ENCODE measurements at places on chromosomes 16 and 17.

DNA sequence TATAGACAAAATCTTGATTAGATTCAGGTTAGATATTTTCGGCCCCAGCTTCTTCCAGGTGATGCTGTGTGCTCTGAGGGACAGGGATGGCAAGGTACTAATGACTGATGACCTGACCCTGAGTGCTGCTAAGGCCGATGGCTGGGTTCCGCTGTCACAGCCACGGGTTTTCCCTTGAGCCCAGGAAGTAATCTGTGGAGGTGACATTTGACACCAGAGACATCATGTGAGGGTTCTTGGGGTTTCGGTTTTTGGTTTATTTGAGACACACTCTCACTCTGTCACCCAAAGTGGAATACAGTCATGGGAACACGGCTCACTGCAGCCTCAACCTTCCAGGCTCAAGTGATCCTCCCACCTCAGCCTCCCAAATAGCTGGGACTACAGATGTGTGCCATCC, 9.8 kb downstream of the OTOP3 start:
- H3K36me3 ChIP-seq: no peaks in the 10 kb centered on the region
- H3K4me3 ChIP-seq: no peak overlapping the region
- DNase-seq: no peak
- H3K27ac ChIP-seq: peak overlapping the region; percentile 69
- H3K4me1 ChIP-seq: no peaks in the 10 kb centered on the region

- peaks cover 9% of the 10 kb centered on the region for H3K4me1 ChIP-seq
- no peak overlapping the region for H3K27ac ChIP-seq
- peaks cover 4% of the 10 kb centered on the region for H3K36me3 ChIP-seq
- H3K27me3 ChIP-seq: no peaks in the 10 kb centered on the region
- no peak for DNase-seq
Measured at GRCh38 chr16:78822509-78822908, 723.1 kb downstream of the WWOX start.

DNA sequence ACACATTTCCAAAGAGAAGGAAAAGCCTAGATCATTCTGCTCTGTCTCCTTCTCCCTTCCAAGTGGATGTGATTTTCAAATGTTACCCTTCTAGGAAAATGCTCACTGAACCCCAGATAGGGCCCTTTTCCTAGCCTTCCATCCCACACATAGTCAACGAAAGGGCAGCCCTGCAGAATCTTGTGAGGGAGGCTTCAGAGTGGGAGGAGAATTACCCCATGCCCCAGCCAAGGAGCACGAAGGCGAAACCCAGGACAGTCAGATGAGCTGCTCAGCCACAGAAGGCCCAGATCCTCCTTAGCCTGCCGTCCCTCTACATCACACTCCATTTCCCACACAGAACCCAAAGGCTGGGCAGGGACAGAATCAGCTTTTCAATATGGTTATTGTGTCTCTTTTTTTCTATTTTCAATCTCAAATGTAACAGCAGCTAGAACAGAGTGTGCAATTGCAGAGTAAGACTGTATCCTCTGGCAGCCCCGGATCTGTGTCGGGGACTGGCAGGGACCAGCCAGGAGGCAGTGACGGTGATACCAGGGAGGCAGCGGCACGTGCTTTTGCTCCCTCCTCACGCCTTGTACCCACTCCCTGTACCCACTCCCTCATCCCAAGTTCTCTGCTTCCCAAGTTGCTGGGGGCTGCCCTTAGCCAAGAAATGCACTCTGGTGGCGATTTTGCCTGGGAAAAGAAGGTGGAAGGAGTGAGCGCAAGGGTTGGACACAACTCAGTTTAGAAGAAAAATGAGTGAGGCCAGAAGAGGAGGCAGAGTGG, 3.7 kb upstream of the SDK2 start:
- DNase-seq: no peak
- peaks cover 44% of the 10 kb centered on the region for H3K27me3 ChIP-seq
- no peaks in the 10 kb centered on the region for H3K36me3 ChIP-seq
- peak overlapping the region; percentile 55 for H3K4me3 ChIP-seq
- H3K27ac ChIP-seq: no peak overlapping the region

GRCh38 chr17:56087199-56087598, 66.1 kb upstream of the ANKFN1 start:
- no peaks in the 10 kb centered on the region for H3K36me3 ChIP-seq
- DNase-seq: no peak
- no peak overlapping the region for H3K27ac ChIP-seq
- H3K4me1 ChIP-seq: no peaks in the 10 kb centered on the region
- no peak overlapping the region for H3K4me3 ChIP-seq

DNA sequence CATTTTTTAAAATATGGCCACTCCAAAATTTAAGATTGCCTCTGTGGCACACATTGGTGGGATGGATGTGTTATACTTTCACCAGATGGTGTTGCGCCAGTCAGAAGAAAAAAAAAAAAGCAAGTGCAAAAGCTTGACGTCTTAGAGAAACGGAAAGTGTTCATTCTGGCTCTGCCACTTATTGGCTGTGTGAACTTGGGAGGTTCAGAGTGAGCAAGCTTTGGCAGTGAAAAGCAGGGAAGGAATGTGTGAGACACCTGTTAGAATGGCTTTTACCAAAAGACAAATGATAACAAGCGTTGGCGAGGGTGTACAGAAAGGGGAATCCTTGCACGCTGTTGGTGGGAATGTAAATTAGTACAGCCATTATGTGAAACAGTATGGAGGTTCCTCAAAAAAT, 298.0 kb downstream of the TMEM114 start:
- no peaks in the 10 kb centered on the region for H3K4me1 ChIP-seq
- no peak overlapping the region for H3K27ac ChIP-seq
- no peak for DNase-seq
- H3K4me3 ChIP-seq: no peak overlapping the region

- H3K36me3 ChIP-seq: peaks cover 9% of the 10 kb centered on the region
- H3K4me3 ChIP-seq: no peak overlapping the region
- peaks cover 16% of the 10 kb centered on the region for H3K4me1 ChIP-seq
- DNase-seq: no peak
- no peaks in the 10 kb centered on the region for H3K27me3 ChIP-seq
Measured at GRCh38 chr16:11377154-11377553, 31.9 kb downstream of the RMI2 start.

- H3K4me3 ChIP-seq: no peak overlapping the region
- H3K4me1 ChIP-seq: no peaks in the 10 kb centered on the region
- no peaks in the 10 kb centered on the region for H3K27me3 ChIP-seq
- H3K27ac ChIP-seq: no peak overlapping the region
Measured at GRCh38 chr16:82088483-82088882, 53.4 kb downstream of the HSD17B2 start.

DNA sequence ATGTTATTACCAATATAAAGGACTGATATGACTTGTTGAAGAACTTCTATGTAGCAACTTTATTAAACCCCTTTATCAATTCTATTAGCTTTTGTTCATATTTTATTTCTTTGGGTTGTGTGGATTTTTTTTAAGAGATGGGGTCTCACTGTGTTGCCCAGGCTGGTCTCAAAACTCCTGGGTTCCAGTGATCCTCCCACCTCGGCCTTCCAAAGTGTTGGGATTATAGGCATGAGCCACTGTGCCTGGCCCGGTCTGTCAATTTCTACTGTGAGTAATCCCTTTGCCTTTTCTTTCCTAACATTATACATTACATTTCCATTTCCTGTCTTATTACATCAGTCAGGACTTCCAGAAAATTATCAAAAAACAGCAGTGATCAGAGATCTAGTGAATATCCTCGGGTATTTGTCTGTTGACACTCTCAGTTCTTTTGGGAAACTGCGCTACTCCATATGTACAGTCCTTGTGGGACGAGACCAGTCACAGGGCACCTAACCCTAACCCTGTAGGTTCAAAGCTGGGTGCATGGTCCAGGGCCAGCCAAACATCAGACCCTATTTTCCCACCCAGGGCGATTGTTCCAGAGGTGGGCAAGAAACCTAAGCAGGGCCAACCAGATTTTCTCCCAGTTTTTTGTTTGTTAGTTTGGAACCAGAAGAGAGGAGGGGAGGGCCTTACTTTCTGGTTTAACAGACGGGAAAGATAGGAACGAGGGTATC, 1.7 kb upstream of the SLC47A1 start:
- peaks cover 42% of the 10 kb centered on the region for H3K27me3 ChIP-seq
- H3K4me1 ChIP-seq: peaks cover 10% of the 10 kb centered on the region
- no peak overlapping the region for H3K27ac ChIP-seq
- peak overlapping the region; percentile 60 for H3K4me3 ChIP-seq

GRCh38 chr17:30819971-30820705, 4.4 kb downstream of the CRLF3 start:
- H3K4me1 ChIP-seq: peaks cover 9% of the 10 kb centered on the region
- H3K4me3 ChIP-seq: no peak overlapping the region
- peak overlapping the region; percentile 77 for H3K27ac ChIP-seq
- no peak for DNase-seq
- peaks cover 6% of the 10 kb centered on the region for H3K36me3 ChIP-seq

DNA sequence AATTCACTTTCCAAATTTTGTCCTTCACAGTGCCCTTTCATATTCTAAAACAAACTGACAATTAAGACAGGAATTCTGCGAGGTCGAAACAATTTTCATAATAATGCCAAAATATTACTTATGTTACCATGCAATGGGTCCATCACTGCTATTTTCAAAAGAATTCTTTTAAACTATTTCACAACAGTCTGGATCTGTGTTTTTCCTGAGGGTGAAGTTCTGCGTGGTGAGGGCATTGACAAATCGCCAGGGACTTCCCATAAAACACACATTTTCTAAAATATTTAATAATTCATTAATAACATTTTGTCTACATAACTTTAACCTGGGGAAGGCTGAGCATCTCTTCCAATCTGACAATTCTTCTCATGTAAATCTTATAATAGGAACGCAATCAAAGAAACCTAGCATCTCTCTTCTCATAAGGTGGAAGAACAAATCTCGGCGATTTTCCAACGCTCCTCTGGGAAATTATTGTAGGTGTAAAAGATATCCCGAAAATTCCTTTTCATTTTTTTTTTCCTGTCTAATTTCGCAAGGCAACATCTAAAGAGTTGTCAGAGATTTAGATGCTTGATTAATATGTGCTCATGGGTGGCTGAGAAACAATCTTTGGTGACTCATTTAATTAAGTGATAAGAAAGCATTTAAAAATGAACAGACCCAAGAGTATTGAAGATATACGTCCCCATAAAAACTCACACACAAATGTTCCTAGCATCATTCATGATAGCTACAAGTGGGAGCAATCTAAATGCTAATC, 41.5 kb downstream of the CALB2 start:
- no peaks in the 10 kb centered on the region for H3K36me3 ChIP-seq
- H3K4me1 ChIP-seq: no peaks in the 10 kb centered on the region
- no peak overlapping the region for H3K4me3 ChIP-seq
- H3K27ac ChIP-seq: no peak overlapping the region

GRCh38 chr16:72134507-72134906, 37.4 kb downstream of the PMFBP1 start:
- H3K4me1 ChIP-seq: no peaks in the 10 kb centered on the region
- no peak overlapping the region for H3K4me3 ChIP-seq
- H3K36me3 ChIP-seq: no peaks in the 10 kb centered on the region
- no peak for DNase-seq

DNA sequence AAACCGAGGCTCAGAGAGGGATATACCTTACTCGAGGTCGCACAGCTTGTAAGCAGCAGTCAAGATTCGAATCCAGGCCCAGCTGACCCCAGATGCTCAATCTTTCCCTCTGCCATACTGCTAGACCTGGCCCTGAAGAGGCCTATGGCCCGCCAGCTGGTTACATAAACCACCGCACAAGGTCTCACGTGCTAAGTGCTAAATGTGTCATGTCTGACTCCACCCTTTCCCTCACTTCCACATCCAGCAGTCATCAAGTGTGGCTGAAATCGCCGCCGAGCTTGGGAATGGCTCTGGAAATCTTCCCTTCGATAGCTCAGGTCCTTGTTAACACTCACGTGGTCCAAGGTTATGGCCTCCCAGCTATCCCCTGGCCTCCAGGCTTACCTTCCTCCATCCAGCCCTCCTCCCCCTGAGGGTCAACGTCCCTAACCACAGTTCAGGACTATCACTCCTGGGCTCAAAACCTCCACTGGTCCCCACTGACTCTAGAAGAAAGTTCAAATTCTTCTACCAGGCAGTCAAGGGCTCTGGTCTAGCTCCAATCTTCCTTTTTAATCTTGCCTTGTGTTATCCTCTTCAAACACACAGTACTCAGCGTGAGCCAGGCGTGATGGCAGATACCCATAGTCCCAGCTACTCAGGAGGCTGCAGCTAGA, 3.5 kb downstream of the ZBTB4 start:
- H3K27ac ChIP-seq: peak overlapping the region; percentile 100
- peaks cover 41% of the 10 kb centered on the region for H3K4me1 ChIP-seq
- H3K27me3 ChIP-seq: no peaks in the 10 kb centered on the region
- H3K36me3 ChIP-seq: peaks cover 8% of the 10 kb centered on the region
- peak overlapping the region; percentile 88 for H3K4me3 ChIP-seq

GRCh38 chr17:81135505-81136278, 29.6 kb upstream of the PVALEF start:
- no peaks in the 10 kb centered on the region for H3K4me1 ChIP-seq
- no peaks in the 10 kb centered on the region for H3K27me3 ChIP-seq
- H3K4me3 ChIP-seq: no peak overlapping the region
- DNase-seq: no peak
- H3K27ac ChIP-seq: no peak overlapping the region
- no peaks in the 10 kb centered on the region for H3K36me3 ChIP-seq

- no peak overlapping the region for H3K4me3 ChIP-seq
- no peak for DNase-seq
- H3K27me3 ChIP-seq: no peaks in the 10 kb centered on the region
- peaks cover 8% of the 10 kb centered on the region for H3K36me3 ChIP-seq
- H3K27ac ChIP-seq: no peak overlapping the region
Measured at GRCh38 chr16:1731603-1732002, 25.6 kb downstream of the MAPK8IP3 start.

- no peaks in the 10 kb centered on the region for H3K27me3 ChIP-seq
- peaks cover 11% of the 10 kb centered on the region for H3K4me1 ChIP-seq
- no peak overlapping the region for H3K4me3 ChIP-seq
- DNase-seq: no peak
- no peaks in the 10 kb centered on the region for H3K36me3 ChIP-seq
- H3K27ac ChIP-seq: no peak overlapping the region
Measured at GRCh38 chr16:57041182-57042156, 50.9 kb upstream of the CPNE2 start.

- H3K27me3 ChIP-seq: no peaks in the 10 kb centered on the region
- DNase-seq: no peak
- H3K27ac ChIP-seq: no peak overlapping the region
Measured at GRCh38 chr17:76572201-76572910, 13.3 kb downstream of the ST6GALNAC2 start.

GRCh38 chr16:73016488-73016830, 31.5 kb downstream of the ZFHX3 start:
- no peak for DNase-seq
- H3K36me3 ChIP-seq: peaks cover 28% of the 10 kb centered on the region
- H3K4me1 ChIP-seq: peaks cover 55% of the 10 kb centered on the region
- no peaks in the 10 kb centered on the region for H3K27me3 ChIP-seq
- peak overlapping the region; percentile 65 for H3K4me3 ChIP-seq

GRCh38 chr16:50632927-50633800, 47.9 kb downstream of the SNX20 start:
- H3K4me1 ChIP-seq: peaks cover 27% of the 10 kb centered on the region
- H3K27ac ChIP-seq: no peak overlapping the region
- no peaks in the 10 kb centered on the region for H3K27me3 ChIP-seq
- DNase-seq: no peak
- no peak overlapping the region for H3K4me3 ChIP-seq

- DNase-seq: no peak
- H3K4me1 ChIP-seq: peaks cover 17% of the 10 kb centered on the region
- H3K4me3 ChIP-seq: no peak overlapping the region
- no peak overlapping the region for H3K27ac ChIP-seq
Measured at GRCh38 chr16:50534958-50535357, 13.2 kb upstream of the NKD1 start.

Measured in type B pancreatic cell (in vitro differentiated cells).